Vagina (tissue), 2 donors: ENCODE measurements at places on chromosomes 6 and 20.

DNA sequence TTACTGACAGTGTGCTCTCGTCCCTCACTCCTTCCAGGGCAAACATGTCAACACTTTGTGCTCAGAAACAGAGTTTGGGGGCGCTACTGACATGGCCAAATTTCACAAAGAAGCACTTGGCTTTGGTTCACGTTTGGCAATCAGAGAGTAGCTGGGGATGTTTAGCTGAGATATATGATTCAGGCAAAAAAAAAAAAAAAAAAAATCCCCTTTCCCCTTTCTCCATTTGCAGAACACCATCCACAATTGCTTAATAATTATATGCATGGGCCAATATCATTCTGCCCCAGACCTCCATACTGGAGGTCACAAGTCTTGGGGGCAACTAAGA, 128.4 kb upstream of the ADGRF1 start:
- DNase-seq: no peak

GRCh38 chr6:135877666-135878065, 26.2 kb downstream of the PDE7B start:
- DNase-seq: no peak

GRCh38 chr20:61460261-61461052, 208.4 kb downstream of the CDH4 start:
- no peak for DNase-seq

DNA sequence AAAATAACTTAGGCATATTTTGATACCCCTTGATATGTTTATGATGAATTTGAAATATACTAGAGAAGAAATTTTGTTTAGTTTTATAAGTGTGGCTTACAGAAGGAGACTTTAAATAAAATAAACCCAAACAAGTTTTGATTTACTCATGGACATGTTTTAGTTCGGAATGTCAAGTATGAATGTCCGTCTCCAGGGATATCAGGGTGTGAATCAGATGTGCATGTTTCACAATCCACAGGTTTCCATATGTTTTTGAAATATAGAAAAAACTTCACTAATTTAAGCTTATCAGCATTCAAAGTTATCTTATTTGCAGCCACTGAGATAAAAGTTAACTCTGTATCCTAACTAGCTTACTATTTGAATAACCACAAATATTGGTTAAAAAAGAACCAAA, 51.5 kb downstream of the PLCB1 start:
- DNase-seq: no peak

GRCh38 chr6:162372106-162372505, 355.5 kb downstream of the PRKN start:
- no peak for DNase-seq

- DNase-seq: no peak
Observed at GRCh38 chr20:33522256-33522820, 32.4 kb downstream of the CBFA2T2 start.

DNA sequence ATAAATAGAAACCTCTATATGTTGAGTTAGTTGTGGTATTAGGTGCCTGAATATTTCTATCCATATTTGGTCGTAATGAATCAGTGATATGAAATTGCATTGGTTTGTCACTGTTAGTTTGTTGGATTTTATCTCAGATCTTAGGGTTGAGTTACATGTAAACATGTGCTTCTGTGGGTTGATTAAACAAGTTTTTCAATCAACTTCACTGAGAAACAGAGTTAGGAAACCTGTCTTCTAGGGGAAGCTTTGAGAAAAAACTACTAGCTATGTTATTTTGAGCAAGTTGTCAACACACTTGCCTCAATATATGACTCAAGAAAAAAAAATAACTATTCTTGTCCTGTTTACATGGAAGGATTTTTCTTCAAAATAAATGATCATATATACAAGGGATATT, 14.8 kb upstream of the ADGB start:
- DNase-seq: no peak

DNA sequence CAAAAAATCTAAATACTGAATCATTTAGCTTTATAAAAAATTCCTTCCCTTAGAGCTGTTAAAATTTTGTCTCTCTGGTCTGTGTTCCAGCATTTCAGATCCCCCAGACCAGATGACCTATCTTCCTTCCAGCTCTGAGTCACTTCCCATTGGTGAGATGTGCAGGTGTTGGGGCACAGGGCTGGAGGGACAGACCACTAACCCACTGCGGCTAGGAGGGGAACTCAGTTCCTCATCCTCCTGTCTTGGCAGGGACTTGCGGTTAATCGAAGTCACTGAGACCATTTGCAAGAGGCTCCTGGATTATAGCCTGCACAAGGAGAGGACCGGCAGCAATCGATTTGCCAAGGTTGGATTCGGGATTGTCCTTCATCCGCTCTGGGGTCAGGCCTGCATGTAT, 6.0 kb downstream of the CNPY3 start:
- DNase-seq: no peak

- no peak for DNase-seq
Observed at GRCh38 chr6:164812706-164813105, 496.7 kb downstream of the C6orf118 start.

DNA sequence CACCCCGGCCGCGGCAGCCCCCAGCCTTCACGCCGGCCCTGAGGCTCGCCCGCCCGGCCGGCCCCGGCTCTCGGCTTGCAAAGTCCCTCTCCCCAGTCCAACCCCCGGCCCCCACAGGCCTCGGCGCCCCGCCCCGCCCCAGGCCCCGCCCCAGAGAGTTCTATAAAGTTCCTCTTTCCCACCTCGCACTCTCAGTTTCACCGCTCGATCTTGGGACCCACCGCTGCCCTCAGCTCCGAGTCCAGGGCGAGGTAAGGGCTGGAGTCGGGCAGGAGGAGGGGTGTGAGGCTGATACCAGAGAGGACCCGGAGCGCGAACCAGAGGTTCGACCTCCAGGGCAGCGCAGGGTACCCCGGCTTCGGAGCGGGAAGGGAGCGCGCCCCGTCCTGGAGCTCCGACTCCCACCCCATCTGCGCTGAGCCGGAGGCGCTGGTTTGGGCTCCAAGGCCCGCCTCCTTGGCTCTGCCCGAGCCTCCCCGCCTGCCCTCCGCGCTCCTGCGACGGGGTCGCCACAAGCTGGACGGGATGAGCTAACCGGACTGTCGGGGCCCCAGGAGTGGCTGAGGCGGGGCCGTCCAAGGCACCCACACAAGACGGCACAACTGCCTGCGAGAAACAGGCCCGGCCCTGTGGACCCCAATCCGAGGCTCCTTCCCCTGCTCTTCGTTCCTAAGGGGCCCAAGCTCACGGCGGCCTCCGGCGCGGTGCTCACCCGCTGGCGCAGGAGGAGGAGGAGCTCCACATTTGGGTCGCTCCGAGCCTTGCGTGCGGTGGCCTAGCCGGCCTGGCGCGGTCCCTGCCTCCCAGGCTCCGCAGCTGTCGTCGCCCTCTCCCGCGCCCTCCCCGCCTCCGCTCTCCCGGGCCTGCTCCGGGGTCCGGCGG, at the start of gene IRF4:
TSS of gene IRF4 (plus strand) at position 194 of the 882 bp plus-strand sequence. CDS start 1,401 bp downstream, outside the sequence.
- DNase-seq: no peak

DNA sequence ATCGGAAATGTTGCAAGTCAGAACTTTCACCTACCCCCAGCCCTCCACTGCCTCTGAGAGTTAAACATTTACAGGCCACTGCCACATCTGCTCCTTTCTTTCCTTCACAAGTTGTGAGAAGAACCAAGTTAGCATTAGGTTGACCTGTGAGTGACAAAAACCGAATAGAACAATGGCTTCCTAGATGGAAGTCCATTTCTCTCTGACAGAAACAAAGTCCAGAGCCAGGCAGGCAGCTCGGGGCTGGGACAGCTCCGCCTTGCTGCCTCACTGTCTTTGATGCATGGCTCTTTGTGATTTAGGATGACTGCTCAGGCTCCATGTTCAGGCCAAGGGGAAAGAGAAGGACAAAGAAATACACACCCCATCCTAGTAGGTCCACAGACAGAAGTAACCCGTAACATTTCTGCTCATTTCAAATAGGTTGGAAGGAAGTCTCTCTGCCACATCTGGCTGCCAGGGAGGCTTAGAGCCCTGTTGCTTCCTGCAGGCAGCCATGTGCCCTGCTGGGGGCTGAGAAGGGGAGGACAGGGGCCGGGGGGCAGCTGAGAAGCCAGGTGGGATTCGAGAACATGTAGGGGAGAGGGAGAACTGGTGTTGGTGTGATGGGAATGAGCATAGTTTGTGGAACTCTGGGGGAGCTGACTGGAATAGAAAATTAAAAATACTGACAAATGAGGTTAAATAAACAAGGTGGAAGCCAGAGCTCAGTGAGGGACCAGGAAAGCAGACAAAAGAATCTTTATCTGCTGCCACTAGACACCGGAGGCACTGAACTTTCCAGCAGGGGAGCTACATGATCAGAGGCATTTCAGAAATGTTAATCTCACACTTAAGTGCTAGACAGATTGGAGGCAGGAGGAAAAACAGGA, 19.5 kb upstream of the IER3 start:
- DNase-seq: no peak

- no peak for DNase-seq
Observed at GRCh38 chr6:139443231-139444112, 69.0 kb upstream of the CITED2 start.

DNA sequence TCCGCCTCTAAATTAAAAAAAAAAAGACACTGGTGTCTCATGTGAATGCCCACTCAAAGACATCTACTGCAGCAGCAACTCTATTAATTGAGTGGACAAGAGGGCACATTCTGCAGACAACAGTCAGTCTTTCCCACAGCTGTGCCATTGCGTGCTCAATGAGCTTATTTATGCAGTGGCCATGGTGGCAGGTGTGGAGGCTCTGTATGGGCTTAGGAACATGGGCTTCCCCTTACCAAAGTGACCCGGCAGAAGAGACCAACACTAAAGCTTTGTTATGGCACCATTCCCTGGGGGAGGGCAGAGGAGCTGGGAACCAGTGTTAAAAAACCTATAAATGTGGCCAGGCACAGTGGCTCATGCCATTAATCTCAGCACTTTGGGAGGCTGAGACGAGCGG, 4.2 kb upstream of the VAPB start:
- DNase-seq: no peak

GRCh38 chr6:135215160-135215559, 34.1 kb downstream of the MYB start:
- no peak for DNase-seq

DNA sequence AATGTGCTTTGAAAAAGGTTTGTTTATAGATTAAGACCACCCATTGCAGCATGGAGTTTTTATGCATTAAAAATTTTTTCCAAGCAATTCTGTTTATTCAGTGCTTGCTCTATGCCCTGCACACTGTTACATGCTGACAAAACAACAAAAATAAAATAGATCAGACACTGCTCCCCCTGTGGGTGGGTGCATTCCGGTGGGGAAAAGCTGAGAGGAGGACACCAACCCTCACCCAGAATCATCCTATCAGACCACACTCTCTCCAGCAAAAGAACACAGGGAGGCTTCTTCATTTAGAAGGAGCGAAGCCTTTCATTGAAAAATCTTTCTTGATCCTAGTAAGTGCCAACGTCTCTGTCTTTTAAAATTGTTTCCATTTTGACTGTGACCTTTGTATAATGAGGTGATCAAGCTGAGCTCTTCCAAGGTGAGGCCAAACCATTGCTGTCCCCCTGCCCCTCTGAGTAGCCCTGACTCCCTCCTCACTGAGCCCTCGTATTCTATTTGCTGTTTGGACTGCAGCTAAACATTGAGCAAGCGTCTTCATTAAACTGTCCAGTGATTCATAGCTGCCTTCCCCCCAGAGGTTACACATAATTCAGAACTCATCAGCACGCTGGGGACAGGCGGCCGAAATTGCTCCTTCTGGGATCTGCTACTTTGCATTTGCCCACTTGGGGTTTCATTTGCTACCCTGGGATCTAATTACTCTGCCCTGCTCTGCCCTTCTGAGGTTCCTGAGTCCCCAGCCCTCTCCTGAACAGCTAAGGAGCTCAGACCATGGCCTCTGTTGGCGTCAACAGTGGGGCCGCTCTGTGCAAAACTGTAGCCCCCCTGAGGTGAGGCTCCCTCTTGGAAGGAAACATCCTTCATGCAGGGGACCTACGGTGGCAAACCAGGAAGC, 102.4 kb downstream of the F13A1 start:
- DNase-seq: no peak

- DNase-seq: no peak
Observed at GRCh38 chr20:43408848-43409576, 48.7 kb upstream of the SRSF6 start.

GRCh38 chr6:39453241-39453640, 130.7 kb upstream of the KCNK16 start:
- no peak for DNase-seq

DNA sequence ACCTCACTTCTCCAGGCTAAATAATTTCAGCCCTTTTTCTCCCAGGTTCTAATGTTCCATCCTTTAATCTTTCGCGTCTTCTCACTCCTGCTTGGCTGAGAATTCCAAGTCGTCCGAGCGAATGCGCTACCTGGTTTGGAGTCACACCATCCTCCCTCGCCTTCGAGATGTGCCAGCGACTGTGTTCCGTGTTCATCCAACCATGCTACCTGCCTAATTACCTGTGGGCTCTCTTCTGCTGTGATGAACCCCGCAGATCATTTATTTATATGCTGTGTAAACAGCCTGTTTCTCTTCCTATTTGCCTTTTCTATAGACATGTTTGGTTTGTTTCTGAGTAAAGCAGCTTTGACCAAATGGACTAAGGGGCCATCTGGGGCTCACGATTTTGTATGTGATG, 83.5 kb upstream of the TMEM181 start:
- DNase-seq: no peak

- no peak for DNase-seq
Observed at GRCh38 chr6:80541886-80542285, 435.4 kb downstream of the BCKDHB start.

DNA sequence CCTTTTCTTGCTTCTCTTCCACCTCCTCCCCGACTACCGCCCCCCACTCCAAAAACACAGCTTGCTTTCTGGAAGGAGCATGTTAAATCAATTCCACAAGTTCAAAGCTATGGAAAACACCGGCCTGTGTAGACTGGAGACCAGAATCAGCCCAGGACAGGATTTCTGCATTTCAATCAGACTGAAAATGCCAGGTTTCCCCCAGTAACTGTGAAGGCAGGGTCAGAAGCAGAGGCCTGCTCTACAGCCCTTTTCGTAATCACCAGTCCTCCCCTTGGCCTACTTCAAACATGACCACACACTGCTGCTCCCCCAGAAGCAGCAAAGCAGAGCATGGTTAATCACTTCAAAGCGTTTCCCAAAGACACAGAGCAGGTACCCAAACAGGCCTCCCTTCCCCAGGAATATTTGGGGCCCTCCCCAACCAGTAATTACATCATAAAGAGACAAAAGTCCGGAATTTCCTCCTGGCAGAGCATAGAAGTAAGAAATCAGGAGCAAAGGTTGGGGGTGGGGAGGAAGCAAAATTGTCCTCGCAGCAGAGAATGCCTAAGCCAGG, 38.4 kb downstream of the ZMYND8 start:
- DNase-seq: no peak

DNA sequence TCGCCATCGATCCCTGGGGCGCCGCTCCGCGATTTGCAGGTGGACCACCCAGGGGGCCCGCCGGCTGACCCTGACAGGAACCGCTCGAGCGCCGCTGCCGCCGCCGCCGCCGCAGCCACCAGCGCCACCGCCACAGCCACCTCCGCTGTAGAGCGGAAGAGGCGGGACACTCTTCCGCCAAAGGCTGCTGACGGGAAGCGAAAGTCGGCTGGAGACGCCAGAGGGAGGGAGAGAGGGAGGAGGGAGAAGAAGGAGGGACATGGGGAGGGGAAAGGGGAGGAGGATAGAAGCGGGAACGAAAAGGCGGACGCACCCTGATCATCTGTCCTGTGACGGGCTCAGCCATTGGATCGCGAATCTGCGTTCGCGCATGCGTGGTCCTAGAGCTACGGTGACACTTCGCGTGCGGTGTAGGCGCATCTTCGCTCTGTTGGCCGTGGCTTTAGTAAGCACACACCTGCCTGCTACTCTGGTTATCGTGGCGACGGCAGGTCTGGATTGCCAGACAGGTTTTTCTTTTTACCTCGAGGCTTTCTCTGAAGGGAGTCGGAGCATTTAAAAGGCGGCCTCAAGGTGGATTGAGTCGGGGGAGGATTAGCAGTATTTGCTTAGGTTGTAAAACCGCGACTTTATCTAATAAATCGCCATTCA, at the start of gene TMEM30A:
TSS of gene TMEM30A (minus strand) at position 161 of the 651 bp plus-strand sequence. CDS start at position 7, 154 bp downstream.
- peak; percentile 98 for DNase-seq

- DNase-seq: no peak
Observed at GRCh38 chr6:108655806-108656651, 95.3 kb downstream of the FOXO3 start.
